HepG2 (cell line): ENCODE measurements at places on chromosomes 3 and 15. TPM values are rescaled to one million over a fixed set of nuclear protein-coding genes. Genes with fewer than 3 reads are reported as not detected.

Gene CCDC13
- total RNA-seq = 0.22 TPM in 1 of 2 replicates, not detected in the other

Gene EIF4E3
- total RNA-seq = 0.06 and 0.07 TPM in 2 replicates

Gene B3GALNT1
- total RNA-seq = not detected in 2 replicates

Gene MANF
- total RNA-seq = 111 and 269 TPM in 2 replicates

Gene IGSF10
- total RNA-seq = not detected in 2 replicates

Gene GTF2E1
- 21.5 and 29.0 TPM in 2 replicates for total RNA-seq

Gene NUDT16
- total RNA-seq = 13.7 and 14.8 TPM in 2 replicates

Gene GRIP2
- total RNA-seq = 0.08 and 0.24 TPM in 2 replicates

Gene RNF13
- total RNA-seq = 28.1 and 46.0 TPM in 2 replicates

Gene COLQ
- 0.31 TPM in 1 of 2 replicates, not detected in the other for total RNA-seq

Gene SI
- total RNA-seq = not detected in 2 replicates

Gene COL8A1
- total RNA-seq = not detected in 2 replicates

Gene SPTSSB
- total RNA-seq = 0.51 and 0.84 TPM in 2 replicates

Gene ZXDC
- total RNA-seq = 14.7 and 21.2 TPM in 2 replicates

Gene CLEC3B
- not detected in 2 replicates for total RNA-seq

Gene ADIPOQ
- total RNA-seq = not detected in 2 replicates

Gene SPESP1
- not detected in 2 replicates for total RNA-seq

Gene ZBED2
- total RNA-seq = 0.04 TPM in 1 of 2 replicates, not detected in the other

Gene ALPK3
- 0.03 and 0.04 TPM in 2 replicates for total RNA-seq

Gene MYLK
- total RNA-seq = 22.1 and 34.9 TPM in 2 replicates

Gene PATL2
- total RNA-seq = 0.15 TPM in 1 of 2 replicates, not detected in the other

Gene GOLGA8O
- not detected in 2 replicates for total RNA-seq

Gene ARHGEF26
- total RNA-seq = 6.1 and 6.3 TPM in 2 replicates

Gene AGBL1
- not detected in 2 replicates for total RNA-seq

Gene AGTR1
- total RNA-seq = 0.08 and 0.64 TPM in 2 replicates

Gene BFSP2
- total RNA-seq = not detected in 2 replicates

Gene QTRT2
- total RNA-seq = 33.4 and 38.0 TPM in 2 replicates

Gene IL5RA
- not detected in 2 replicates for total RNA-seq

Gene GXYLT2
- total RNA-seq = 6.9 and 7.4 TPM in 2 replicates

Gene GABPB1
- total RNA-seq = 39.5 and 50.8 TPM in 2 replicates

Gene AEN
- 115 and 118 TPM in 2 replicates for total RNA-seq

Gene CLDN1
- total RNA-seq = 28.4 and 42.7 TPM in 2 replicates

Gene CEP19
- total RNA-seq = 1.2 and 1.5 TPM in 2 replicates

Gene SYNPR
- total RNA-seq = 0.04 TPM in 1 of 2 replicates, not detected in the other

Gene AQR
- 31.3 and 46.0 TPM in 2 replicates for total RNA-seq

Gene GRK7
- not detected in 2 replicates for total RNA-seq

Gene CCR8
- total RNA-seq = not detected in 2 replicates

Gene DNAJA4
- total RNA-seq = not detected in 2 replicates

Gene RPL29
- total RNA-seq = 1,348 and 1,507 TPM in 2 replicates

Gene CDAN1
- 10.8 and 16.1 TPM in 2 replicates for total RNA-seq

Gene NAALADL2
- 0.34 TPM in 1 of 2 replicates, not detected in the other for total RNA-seq

Gene NDN
- total RNA-seq = not detected in 2 replicates
